Right kidney (tissue), 9 donors: ENCODE measurements at places on chromosomes 5 and 9.

GRCh38 chr5:7857926-7858632 is 7.1 kb upstream of the CFAP90 start:
- no peak for DNase-seq

- DNase-seq = no peak
Observed at GRCh38 chr5:170266570-170267381, 30.8 kb downstream of the LCP2 start.

DNA sequence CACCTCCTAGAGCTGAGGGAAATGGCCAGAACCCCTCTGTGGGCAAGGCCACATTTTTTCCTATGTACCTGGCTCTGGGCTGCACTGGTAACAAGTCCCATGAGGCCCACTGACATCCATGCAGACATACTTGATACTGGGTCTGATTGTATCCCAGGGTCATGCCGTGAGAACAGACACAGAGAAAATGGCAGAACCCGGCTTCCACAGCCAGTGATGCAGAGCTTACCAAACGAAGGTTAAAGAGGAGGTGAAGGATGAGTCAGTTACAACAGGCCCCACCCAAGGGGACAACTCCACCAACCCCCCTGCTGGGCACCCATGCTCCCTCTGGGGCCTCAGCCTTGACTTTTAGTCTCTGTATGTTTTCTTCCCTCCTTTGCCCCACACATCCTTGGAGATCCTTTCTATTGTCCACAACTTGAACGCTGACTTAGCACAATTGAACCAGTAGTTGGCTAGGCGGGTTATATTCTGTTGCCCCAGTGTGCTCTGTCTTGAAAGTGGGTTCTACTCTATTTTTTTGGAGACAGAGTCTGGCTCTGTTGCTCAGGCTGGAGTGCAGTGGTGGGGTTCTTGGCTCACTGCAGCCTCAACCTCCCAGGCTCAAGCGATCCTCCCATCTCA is 93.5 kb downstream of the DAP start:
- no peak for DNase-seq

- no peak for DNase-seq
Observed at GRCh38 chr9:131798246-131798645, 58.4 kb upstream of the RAPGEF1 start.

GRCh38 chr9:126432659-126433058 is 106.0 kb downstream of the MVB12B start:
- no peak for DNase-seq

DNA sequence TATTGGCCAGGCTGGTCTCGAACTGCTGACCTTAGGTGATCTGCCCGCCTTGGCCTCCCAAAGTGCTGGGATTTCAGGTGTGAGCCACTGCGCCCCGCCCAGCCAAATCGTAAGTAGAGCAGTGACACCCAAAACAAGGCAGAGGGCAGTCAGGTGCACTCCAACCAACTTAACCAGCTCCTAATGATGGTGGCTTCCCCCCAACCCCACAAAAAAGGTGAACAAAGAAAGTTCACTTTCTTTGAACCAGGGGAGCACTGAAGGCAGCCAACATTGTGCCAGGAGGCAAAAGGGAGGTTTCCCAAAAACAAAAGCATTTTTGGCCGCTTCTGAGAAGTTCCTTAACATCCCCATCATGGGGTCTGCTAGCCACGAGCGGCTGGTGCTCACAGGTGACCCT is 9.6 kb downstream of the GMCL2 start:
- no peak for DNase-seq

- no peak for DNase-seq
Observed at GRCh38 chr9:125839317-125839716, 92.1 kb downstream of the PBX3 start.

- DNase-seq = peak; percentile 71
Observed at GRCh38 chr5:43000111-43000840, 39.8 kb downstream of the ANXA2R start.

- DNase-seq = peak; percentile 19
Observed at GRCh38 chr5:173671121-173671949, 54.9 kb upstream of the BOD1 start.

DNA sequence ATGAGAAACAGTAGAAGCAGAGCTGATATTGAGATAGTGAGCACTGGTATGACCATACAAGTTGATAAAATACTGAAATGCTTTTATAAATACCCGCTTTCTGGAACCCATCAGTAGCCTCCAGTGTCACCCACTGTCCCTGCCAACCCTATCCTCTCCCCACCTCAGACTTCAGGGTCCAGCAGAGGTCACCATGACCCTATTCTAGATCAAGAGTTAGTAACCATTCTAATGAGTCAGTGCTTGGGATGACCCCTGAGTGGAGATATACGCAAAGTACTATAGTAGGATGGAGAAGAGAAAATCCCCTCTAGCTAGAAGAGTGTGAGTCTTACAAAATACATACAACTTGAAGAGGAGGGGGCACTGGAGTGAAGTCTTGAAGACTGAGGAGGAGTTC is 297.9 kb upstream of the BRINP1 start:
- DNase-seq = no peak

- DNase-seq = no peak
Observed at GRCh38 chr5:88736494-88736893, 146.5 kb downstream of the MEF2C start.

GRCh38 chr9:74610523-74611061 is 113.5 kb downstream of the RORB start:
- no peak for DNase-seq

- no peak for DNase-seq
Observed at GRCh38 chr9:89807101-89807395, 202.2 kb downstream of the GADD45G start.

GRCh38 chr5:50822761-50823160 is 156.3 kb downstream of the PARP8 start:
- no peak for DNase-seq

- no peak for DNase-seq
Observed at GRCh38 chr5:43729846-43730478, 127.0 kb downstream of the NNT start.

DNA sequence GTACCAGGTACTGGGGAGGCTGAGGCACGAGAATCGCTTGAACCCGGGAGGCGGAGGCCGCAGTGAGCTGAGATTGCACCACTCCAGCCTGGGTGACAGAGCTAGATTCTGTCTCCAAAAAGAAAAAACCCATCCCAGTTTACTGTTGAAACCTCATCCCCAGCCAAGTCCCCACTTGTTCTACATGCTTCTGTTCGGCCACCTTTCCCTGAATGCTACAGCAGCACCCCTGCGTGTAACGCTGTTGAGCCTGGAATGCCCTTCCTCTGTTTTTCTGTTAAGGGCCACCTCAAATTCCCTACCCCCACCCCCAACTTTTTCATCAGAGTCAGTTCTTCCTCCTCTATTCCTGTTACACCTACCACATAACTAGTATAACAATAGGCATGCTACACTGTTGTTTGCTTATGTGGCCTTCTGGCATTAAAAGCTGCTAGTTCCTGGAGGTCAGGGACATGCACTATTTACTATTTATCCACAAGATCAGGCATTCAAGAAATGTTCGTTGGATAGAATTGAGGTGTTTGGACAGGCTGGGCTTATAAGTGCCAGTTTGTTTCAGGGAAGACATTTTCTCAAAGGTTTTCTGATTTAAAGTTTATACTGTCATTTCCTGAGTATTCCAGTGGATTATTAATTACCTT is 47.1 kb upstream of the C5orf47 start:
- DNase-seq = no peak

DNA sequence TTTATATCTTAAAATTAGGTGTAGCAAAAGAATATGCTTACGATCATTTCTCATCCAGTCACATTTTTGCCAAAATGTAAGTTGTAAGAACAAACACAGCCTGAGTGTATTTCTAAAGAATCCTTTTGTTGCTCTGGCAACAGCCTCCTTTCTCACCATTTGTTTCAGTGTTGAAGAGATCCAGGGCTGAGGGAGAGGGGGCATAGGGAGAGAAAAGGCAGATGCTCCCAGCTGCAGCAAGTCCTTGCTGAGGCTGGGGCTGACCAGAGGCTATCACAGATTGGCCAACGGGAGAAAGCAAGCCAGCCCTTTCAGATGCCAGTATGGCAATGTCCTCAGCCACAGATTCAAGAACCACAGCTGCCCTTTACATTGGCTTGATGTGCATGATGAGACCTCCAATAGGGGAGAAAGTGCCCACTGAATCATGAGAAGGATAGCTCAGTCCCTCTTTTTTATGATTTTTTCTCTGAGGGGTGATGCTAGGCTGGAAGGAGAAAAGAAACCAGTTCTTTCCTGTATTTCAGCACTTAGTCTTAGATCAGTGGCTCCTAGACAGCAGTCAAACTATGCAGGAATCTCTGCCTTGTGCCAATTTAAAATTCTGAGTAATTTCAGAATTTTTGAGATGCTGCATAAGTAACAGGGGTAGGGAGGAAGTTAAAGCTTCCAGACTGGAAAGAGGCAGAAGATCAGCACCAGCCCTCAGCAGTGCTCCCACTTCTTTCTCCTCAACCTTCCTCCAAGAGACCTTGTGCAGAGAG is 142.1 kb downstream of the LHFPL2 start:
- no peak for DNase-seq

- DNase-seq = no peak
Observed at GRCh38 chr5:164909673-164910072, 1404.3 kb downstream of the MAT2B start.

- DNase-seq = no peak
Observed at GRCh38 chr5:148956477-148957385, 106.1 kb downstream of the SH3TC2 start.

- no peak for DNase-seq
Observed at GRCh38 chr5:124755565-124755964, 9.1 kb upstream of the ZNF608 start.

DNA sequence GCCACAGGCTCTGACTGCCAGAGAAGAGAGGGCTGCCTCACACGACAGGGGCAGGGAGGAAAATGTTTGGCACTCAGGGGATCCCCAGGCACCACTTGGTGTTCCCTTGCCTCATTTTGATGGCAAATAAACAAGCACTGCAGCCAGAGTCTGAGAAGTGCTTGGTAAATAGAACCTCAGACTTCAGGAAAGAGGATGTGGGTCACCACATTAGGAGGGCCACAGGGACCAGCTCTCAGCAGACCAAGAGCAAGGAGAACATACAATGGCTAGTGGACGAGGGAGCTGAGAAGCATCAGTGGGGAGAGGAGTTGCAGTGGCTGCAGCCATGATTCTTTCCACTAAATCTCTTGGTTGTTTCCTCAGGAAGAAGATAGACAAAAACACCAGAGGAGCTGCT is 413.9 kb downstream of the GADD45G start:
- DNase-seq = no peak

DNA sequence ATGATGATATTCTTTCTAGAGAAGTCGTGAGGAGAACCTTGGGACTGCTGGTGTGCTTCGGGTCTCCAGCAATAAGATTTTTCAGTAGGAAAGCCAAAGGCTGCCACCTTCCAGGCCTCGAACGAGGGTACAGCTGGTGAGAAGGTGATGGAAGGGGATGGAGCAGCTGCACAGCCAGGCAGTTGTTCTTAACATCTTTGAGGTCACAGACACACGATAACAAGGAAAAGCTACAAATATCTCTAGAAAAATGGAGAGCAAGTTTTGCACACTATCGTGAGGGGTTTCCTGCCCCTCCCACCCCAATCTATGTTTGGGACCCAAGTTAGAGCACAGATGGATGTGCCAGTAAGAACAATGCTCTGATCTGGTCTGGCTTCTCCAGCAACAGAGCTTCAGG is 6.8 kb upstream of the IL7R start:
- no peak for DNase-seq

DNA sequence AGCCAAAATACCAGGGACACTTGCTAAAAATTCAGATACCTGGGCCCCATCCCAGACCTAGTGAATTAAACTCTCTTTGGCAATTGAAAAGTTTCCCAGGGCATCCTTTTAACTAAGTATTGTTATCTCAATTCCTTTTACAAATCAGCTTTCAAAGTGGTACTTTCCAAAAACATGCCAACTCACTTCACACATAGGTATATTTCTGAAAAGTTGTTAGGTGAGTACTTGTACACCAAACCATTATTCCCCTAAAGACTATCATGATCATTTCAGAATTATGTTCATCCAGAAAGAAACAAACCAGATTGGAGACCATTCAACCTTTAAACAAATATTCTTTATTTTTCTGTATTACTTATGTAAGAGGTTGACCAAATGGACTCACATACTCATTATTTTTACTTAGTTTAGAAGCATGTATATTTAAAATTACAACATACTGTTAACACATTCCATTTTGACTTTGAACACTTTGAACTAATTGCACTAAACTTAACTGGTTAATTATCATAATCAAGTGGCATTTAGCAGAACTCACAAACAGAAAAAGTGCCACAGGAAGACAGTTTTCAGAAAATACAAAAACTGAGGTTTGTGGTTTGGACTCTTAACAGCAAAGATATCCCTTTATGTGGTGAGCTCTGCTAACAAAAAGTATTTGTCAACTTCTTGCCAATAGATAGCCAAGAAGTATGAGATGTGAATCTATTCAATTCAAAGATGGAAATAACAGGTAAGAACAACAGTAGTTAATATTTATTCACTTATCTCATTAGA is 40.7 kb downstream of the KIAA0825 start:
- DNase-seq = no peak

DNA sequence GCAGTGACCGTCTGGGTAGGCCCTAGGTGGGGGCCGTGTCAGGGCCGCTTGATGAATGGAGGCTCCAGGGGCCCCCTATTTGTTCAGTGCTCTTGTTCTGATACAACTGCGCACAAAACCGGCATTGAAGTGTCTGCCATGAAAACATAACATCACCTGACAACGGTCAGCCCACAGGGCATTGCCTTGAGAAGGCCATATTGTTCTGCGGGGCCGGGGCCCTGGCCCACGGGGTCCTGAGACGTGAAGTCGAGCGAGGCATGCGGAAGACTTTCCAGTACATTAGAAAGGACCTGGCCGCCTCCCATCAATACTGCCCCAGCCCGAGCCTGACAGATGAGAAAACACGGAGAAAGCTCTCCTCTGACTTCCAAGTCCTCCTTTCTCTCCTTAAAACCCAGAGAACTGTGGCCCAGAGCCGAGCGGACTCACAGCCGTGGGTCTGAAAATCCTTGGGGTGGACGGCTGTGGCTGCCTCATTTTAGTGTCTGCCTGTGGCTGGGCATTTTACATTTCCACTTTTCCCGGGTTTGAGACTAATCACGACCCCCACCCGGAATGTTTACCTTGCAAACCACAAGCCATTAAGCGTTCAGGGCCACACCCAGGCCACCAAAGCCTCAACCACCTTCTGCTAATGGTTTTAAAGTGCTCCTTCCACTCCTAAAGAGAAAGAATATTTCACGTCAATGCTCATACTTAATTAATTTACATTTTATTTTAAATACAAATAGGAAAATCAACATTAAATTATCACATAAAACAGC is 391.0 kb upstream of the IRX2 start:
- DNase-seq = no peak

- no peak for DNase-seq
Observed at GRCh38 chr5:140265845-140266244, 37.1 kb downstream of the PFDN1 start.

GRCh38 chr9:33161011-33161588 is 6.0 kb downstream of the B4GALT1 start:
- DNase-seq = peak; percentile 21

GRCh38 chr9:112447283-112447761 is 39.3 kb upstream of the KIAA1958 start:
- DNase-seq = no peak

GRCh38 chr9:71483436-71483835 is 284.9 kb downstream of the CEMIP2 start:
- no peak for DNase-seq
